ENCODE measurements at places on chromosomes 16 and 17. TPM values are rescaled to one million over a fixed set of nuclear protein-coding genes. Genes with fewer than 3 reads are reported as not detected.
A peak's percentile ranks its signal among the peaks of the same experiment; 100 is the strongest.

- DNase-seq = no peak
Measured at GRCh38 chr17:56801459-56802178, 32.1 kb downstream of the C17orf67 start.

DNA sequence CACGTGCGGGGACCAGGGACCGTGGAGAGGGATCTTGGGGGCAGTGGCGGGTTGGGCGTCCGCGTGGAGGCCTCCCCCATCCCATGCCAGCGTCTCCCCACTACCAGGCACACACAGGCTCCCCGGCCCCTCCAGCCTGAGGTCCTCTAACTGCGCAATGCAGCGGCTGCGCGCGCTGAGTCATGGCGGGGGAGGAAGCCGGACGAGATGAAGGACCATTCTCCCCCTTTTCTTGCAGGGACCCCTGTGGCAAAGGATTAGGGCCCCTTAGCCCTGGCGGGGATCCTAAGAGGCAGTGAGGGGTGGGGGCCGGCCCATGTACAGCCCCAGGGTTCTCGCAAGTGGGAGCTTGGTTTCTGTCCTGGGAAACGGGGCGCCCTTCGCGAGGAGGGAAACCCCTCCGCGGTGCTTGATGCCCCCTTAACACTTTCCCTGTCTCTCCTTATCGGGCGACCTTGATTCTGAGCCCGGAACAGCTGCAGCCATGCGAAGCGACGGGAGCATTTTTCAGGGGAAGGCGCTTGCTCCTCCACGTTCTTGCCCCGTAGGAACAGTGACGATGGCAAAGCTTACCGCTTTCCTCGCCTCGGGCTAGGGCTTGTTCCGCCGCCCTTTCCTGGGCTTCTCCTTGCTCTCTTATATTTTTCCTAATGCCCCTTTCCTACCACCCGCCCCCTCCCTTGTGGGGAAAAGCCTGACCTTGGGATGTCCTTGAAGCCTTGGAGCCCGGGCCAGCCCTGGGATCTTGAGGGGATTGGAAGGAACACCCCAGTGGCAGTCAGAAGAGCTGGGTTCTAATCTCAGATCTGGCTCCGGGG, 592 bp downstream of the ALDOA start:
- no peak for DNase-seq

- DNase-seq = no peak
Measured at GRCh38 chr17:76411247-76411646, 26.8 kb downstream of the SPHK1 start.

DNA sequence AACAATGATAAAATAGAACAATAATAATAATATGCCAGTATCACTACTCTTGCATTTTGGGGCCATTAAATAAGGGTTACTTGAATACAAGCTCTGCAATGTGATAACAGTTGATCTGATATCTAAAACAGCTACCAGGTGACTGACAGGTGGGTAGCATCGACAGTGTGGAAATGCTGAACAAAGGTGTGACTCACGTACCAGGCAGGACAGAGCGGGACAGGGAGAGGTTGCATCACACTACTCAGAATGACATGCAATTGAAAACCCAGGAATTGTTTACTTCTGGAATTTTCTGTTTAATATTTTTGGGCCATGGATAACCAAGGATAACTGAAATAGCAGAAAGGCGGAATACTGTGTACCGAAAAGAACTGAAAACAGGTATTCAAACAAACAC, 15.8 kb upstream of the ZNF19 start:
- no peak for DNase-seq

DNA sequence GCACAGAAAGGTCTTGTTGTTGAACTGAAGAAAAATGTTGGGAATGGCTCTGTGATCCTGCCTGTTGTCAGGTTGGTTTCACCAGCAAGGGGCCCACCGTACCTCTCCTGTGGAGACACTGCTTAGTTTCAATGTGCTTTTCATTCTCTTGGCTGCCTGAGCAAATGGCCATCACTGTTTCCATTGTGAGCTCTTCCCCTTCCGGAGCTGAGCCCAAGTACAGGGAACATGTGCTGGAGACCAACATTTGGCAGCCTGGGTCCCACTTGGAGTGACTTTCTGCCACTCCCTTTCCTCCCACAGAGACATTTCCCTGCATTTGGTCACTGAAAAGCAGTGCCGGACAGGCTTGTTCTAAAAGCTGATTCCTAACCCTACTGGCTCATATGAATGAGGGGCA, 23.1 kb downstream of the GABARAPL2 start:
- no peak for DNase-seq

GRCh38 chr17:70655176-70655958, 486.0 kb downstream of the KCNJ2 start:
- no peak for DNase-seq

- DNase-seq = no peak
Measured at GRCh38 chr17:28948873-28949184, 2.5 kb downstream of the PHF12 start.

DNA sequence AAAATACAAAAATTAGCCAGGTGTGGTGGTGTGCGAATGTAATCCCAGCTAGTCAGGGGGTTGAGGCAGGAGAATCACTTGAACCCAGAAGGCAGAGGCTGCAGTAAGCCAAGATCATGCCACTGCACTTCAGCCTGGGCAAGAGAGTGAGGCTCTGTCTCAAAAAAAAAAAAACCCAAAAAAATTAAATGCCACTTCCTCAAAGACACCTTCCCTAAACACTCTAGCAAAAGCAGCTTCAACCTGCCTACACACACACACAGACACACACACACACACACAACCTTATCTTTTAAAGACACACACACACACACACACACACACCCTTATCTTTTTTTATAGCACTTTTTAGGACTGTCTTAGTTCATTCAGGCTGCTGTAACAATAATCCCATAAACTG, 201.7 kb upstream of the PSMD7 start:
- DNase-seq = no peak

DNA sequence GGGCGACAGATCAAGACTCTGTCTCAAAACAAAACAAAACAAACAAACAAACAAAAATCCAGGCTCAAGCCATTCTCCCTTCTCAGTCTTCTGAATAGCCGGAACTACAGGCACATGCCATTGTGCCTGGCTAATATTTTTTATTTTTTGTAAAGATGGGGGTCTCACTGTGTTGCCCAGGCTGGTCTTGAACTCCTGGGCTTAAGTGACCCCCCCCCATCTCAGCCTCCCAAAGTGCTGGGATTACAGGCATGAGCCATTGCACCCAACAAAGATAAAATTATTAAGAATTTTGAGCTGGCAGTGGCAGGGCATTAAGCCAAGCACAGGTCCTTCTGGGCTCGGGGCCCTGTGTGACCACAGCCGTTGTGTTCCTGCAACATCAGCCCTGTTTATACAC, 69.9 kb upstream of the CBX4 start:
- DNase-seq = no peak

DNA sequence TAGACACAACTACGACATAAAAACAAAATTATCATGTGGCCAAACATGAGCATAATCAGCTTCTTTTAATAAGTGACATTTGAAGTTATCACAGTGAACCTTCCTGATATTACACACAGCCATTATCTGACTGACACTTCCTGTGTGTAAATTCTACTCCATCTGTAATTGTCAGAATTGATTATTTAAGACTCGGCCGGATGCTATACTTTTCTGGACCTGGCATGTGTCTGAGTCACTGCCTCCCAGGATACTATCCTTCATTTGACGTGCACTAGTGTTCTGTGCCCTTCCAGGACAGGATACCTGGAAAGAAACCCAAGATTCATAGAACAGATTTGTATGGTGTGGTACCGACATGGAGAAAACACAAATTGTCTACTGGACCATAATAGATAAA, 242.0 kb downstream of the HS3ST3A1 start:
- DNase-seq = no peak

GRCh38 chr17:28477928-28478327, 4.5 kb downstream of the SLC13A2 start:
- DNase-seq = no peak

GRCh38 chr17:40358323-40359038, 6.1 kb downstream of the GJD3 start:
- DNase-seq = peak; percentile 98

- DNase-seq = no peak
Measured at GRCh38 chr17:48187872-48188608, 80.5 kb downstream of the SNX11 start.

DNA sequence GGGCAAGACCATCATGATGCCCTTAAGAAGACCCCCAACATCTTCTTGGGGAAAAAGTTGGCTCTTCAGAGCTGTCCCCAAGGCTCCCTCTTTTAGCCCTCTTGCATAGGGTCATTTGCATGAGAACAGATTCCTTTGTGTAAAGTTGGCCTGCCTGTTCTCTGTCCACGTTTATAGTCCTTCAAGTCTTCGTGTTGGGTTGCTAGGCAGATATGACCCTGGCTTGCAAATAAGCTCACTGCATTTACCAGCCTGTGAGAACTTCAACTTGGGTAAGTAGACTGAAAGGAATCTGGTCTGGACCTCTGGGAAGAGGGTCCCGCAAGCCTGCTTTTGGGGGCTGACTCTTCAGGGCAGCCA, 2.9 kb downstream of the ARSG start:
- no peak for DNase-seq

DNA sequence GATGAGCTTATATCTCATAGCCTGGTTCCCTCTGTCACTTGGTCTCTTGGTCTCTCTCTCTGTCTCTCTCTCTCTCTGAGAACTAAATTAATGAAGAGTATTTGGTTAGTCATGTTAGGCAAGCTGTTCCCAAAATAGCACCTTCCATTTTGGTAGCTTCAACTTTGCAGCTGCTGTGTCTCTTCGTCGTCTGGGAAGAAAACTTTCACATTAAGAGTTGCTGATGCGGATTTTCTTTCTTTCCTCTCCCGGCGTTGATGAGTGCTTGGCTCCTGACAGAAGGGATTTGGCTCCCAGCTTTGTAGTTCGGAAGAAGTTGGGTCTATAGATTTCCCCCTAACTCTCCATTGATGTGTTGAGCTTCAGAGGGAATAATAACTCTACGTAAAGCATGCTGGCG, at the start of gene RBFOX1:
TSS of gene RBFOX1 (plus strand) at position 235 of the 400 bp plus-strand sequence.
- DNase-seq = no peak

- DNase-seq = no peak
Measured at GRCh38 chr17:34045990-34046389, 209.1 kb upstream of the CCL2 start.

DNA sequence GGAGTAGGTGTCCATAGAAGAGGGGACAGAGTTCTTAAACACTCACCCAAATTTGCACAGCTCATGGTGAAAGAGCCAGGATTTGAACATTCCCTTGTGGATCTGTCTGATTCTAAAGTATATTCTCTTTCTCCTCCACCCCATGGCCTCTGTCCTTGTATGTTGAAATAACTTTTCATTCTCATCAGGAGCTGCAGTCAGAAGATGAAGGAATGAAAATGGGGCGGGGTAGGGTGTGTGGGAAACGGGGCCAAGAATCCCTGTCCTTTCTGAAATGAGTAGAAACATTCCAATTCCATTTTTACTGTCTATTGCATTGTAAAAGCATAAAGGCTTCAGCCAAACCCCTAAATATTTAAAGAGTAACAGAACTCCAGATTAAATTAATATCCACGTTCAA, 42.8 kb downstream of the NOG start:
- no peak for DNase-seq

- DNase-seq = peak; percentile 57
Measured at GRCh38 chr17:10127819-10128425, 70.5 kb downstream of the GAS7 start.

GRCh38 chr16:74257061-74257460, 39.6 kb upstream of the PSMD7 start:
- no peak for DNase-seq

GRCh38 chr16:25172831-25173230, 43.9 kb upstream of the AQP8 start:
- DNase-seq = no peak

DNA sequence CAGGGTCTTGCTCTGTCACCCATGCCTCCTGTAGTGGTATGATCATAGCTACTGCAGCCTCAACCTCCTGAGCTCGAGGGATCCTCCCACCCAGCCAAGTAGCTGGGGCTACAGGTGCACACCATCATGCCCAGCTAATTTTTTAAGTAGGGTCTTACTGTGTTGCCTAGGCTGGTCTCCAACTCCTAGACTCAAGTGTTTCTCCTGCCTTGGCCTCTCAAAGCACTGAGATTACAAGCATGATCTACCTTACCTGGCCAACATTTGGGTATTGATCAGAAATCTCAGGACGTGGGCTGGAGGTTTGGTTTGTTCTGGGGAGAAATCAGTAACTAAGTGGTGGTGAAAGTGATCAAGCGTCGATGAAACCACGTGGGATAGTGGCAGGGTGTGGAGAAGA, 4.1 kb downstream of the CHD9 start:
- no peak for DNase-seq

DNA sequence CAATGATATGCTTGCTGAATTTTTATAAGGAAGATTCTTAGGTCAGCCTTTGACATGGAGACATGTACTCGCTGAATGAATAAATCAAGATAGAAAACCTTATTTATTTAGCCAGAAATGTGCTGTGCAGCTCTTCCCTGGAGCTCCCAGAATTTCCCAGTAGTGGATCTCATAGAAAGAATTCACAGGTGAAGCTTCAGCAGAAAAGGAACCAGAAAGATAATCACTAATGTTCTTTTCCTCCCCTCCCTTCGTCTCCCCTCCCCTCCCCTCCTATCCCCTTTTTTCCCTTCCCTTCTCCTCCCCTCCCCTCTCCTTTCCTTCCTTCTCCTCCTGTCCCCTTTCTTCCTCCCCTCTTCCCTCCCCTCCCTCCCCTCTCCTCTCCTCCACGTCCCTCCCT, 158.2 kb downstream of the MAP2K6 start:
- DNase-seq = no peak

DNA sequence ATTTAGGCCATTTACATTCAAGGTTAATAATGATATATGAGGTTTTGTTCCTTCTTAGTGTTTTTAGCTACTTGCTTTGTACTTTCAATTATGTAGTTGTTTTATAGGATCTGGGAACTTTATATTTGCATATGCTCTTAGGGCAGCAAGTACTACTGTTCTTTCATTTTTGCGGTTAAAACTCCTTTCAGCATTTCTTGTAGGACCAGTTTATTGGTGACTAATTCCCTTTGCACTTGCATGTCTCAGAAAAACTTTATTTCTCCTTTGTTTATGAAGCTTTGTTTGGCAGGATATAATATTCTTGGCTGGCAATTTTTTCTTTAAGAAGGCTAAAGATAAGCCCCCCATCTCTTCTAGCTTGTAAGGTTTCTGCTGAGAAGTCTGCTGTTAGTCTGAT, 131.3 kb upstream of the CDH8 start:
- no peak for DNase-seq

- DNase-seq = no peak
Measured at GRCh38 chr17:4204710-4205173, 59.0 kb downstream of the ANKFY1 start.

GRCh38 chr16:86345516-86345915, 164.8 kb upstream of the FOXF1 start:
- peak; percentile 59 for DNase-seq

The SECTM1 gene
- total RNA-seq = 0.94 TPM

The RAB40C gene
- 26.4 TPM for total RNA-seq

The TMEM98 gene
- 59.8 TPM for total RNA-seq

The GPR139 gene
- total RNA-seq = 0.15 TPM

The ZNF830 gene
- 10.9 TPM for total RNA-seq

The IGF2BP1 gene
- 105 TPM for total RNA-seq

The MYH1 gene
- not detected for total RNA-seq

The NDRG4 gene
- 27.6 TPM for total RNA-seq

The CLTC gene
- 214 TPM for total RNA-seq

The KREMEN2 gene
- total RNA-seq = 20.9 TPM

The SLC5A11 gene
- not detected for total RNA-seq
